ENCODE measurements at places on chromosomes 4 and X. TPM values are rescaled to one million over a fixed set of nuclear protein-coding genes. Genes with fewer than 3 reads are reported as not detected.

The TMEM175 gene
- total RNA-seq = 15.4 TPM

The CYP2U1 gene
- 4.0 TPM for total RNA-seq

The TMEM129 gene
- total RNA-seq = 12.1 TPM

The MSL3 gene
- total RNA-seq = 83.0 TPM
